ENCODE measurements at places on chromosomes 7 and 10. TPM values are rescaled to one million over a fixed set of nuclear protein-coding genes. Genes with fewer than 3 reads are reported as not detected.

DNA sequence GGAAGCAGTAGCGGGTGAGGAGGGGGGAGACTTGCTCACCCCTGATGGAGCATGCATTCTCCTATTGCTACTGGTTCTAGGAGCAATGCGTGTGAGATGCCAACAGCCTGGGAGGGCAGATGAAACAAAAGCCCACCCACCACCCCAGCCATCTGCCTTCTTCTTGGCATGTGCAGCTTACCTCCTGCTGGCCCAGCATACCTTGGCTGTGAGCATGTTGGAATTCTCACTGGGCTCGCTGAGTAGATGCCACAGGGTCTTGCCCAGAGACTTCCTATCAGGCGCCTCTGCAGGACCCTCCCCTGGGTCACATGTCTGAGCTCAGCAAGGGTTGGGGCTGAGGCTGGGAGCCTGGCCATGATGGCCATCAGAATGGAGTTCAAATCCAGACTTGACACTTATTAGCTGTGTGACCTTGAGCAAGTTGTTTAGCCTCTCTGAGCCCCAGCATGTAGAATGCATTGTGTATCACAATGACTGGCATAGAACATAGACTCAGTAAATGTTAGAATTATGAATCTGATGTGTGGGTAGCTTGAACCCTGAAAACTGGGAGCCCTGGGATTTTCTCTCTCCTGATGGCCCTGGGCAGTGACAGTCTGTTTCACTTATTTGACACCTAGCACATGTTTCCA lies 38.2 kb downstream of the CDH23 start:
- no peak for DNase-seq

DNA sequence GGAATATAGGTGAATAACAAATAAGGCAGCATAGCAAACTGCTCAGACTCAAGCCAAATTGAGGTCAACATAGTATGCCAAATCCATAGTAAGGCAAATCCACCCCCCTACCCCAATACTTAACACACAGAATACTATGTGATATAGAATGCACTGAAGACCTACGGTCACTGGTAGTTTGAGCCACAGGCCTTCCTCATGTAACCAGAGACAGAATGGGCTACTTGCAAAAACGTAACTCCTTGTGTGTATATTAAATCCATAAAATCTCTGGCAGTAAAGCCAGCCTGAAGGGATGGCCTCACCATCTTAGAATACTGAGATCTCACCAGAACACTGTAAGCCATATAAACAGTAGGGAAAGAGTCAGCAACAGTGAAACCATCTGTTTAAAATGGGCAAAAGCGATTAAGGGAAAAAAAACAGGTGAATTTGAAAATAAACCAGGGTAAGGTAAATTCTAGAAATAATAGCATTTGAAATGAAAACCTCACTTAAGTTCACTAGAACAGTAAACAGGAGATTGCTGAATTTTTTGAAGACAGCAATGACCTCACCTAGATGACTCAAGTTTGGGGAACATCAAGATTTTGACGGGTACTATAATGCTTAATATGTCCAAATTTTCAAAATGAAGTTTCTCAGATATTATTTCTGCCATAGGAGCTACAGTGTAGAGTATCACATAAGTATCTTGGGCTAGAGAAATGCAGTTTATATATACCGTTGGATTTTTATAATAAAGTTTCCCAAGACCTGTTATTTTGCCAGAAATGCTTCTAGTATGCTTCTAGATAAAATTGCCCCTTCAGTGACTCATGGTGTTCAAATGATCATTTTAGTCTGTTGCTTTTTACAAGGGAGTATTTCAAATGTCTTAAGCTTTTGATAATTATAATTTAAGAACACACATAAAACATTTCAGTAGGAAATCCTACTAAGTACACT lies 13.9 kb downstream of the HNRNPA2B1 start:
- no peak for DNase-seq

Gene LBX1
- not detected for total RNA-seq

DNA sequence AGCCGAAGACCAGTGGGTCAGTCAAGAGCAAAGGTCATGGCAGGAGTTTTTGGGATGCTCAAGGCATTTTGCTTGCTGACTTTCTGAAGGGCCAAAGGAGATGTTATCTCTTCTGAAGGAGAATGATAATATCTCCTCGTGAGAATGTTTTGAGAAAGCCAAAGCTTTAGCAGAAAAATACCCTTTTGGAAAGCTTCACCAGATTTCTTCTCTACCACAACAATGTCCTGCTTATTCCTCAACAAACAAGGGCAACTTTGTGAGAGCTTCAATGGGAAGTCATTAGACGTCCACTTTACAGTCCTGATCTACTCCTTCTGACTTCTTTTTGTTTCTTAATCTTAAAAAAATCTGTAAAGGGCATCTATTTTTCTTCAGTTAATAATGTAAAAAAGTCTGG lies 132.8 kb upstream of the DNAJB12 start:
- no peak for DNase-seq

GRCh38 chr10:123553810-123554430 lies 112.2 kb upstream of the GPR26 start:
- DNase-seq, result no peak

Gene ZNF467
- 5.2 TPM for total RNA-seq

DNA sequence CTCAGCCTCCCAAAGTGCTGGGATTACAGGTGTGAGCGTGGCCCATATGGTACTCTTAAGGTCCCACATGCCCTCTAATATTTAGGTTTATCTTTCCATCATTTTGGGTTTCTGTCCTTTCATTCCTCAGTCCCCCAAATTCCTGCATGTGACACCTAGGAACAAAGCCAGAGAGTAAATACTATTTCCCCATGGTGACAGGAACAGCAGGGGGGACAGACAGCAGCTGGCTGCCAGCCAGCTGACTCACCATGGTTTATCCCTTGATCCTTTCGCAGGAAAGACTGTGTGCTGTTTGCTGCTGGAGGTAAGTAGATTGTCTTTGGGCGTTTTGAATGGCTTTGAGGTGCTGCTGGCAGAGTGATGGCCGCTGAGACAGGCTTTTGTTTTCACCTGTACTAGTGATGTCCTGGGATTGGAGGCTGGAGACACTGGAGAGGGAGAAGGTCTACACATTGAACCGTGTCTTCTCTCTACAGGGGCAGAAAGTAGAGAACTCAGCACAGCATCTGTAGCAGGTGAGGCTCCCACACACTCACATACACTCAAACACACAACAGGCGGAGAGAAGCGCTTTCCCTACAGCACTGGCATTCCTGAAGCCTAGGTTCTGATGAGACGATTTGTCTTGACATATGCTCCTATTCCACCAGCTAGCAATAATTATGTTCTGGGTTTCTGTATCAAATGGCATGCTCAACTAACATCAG lies 83.7 kb upstream of the EFCAB10 start:
- no peak for DNase-seq

GRCh38 chr10:94198324-94198723 lies 164.4 kb downstream of the NOC3L start:
- no peak for DNase-seq

- peak; percentile 34 for DNase-seq
Measured at GRCh38 chr10:124091646-124092249, 1.6 kb downstream of the CHST15 start.

- DNase-seq, result no peak
Measured at GRCh38 chr10:101303087-101303703, 50.8 kb upstream of the BTRC start.

GRCh38 chr10:27537787-27538186 lies 33.7 kb downstream of the RAB18 start:
- DNase-seq, result no peak

- DNase-seq, result no peak
Measured at GRCh38 chr7:123995617-123996326, 37.1 kb downstream of the TMEM229A start.

- DNase-seq, result no peak
Measured at GRCh38 chr7:123789817-123790216, 41.0 kb upstream of the WASL start.

- DNase-seq, result no peak
Measured at GRCh38 chr7:140972876-140973829, 41.6 kb downstream of the MRPS33 start.

DNA sequence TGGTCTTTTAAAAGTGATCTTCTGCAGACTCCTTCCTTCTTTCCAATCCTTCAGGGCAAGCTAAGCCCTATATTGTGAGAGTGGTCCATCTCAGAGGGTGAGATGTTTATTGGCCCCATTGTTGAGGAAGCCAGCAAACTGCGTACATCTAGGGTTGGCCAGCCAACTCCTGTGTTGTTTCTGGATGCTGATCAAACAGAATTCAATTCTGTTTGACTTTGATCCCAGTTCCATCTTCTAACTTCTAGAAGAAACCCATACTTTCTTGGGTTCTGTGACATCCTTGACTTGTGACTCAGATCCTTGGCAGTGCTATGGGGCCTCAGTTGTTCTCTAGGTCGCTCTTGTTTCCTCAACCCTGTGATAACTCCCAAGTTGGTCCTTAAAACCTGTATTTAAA lies 116.2 kb downstream of the LSMEM1 start:
- no peak for DNase-seq

- no peak for DNase-seq
Measured at GRCh38 chr10:27568196-27569175, 64.4 kb downstream of the RAB18 start.

DNA sequence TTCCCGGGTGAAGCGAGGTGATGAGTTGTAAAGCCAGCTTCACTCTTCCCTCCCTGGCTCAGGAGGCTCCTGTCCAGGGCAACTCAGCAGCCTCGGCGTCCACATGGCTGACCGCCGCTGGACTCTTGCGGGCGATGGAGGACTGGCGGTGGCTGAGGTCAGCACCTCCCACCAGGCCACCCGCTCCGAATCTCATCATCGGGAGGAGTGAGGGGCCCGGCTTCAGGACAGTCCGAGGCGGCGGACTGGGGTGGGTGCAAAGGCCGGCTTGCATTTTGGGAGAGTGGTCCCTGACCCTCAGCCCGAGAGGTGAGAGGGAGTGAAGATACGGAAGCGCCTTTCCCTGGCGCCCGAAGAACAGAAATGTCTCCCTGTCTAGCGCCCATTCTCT lies 759 bp downstream of the DNAJB12 start:
- peak; percentile 38 for DNase-seq

DNA sequence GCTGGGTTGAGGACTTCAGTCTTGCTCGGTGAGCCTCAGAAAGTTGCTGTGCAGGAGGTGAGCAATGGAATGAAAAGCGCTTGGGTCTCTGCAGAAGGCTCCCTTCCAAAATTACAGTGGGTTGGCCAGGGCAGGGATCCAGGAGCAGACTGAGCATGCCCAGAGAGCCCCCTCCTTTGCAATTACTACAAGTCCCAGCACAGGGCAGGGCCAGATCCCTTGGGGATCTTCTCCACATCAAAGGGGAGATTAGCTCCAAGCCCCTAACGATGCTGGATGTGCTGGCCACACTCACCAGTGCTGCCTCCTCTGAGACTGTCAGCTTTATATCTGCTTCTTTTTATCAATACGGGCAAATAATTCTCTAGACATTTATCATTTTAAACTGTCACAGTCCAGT lies 337.5 kb downstream of the RPS24 start:
- DNase-seq, result no peak

Gene PKD2L1
- not detected for total RNA-seq

Gene UBTD1
- 17.1 TPM for total RNA-seq

Gene TRIM50
- total RNA-seq, result 0.33 TPM

Gene EBLN1
- not detected for total RNA-seq

Gene EIF5AL1
- total RNA-seq, result 0.05 TPM

GRCh38 chr7:22375359-22376048 lies 18.6 kb upstream of the RAPGEF5 start:
- no peak for DNase-seq

GRCh38 chr10:120667276-120667675 lies 183.9 kb upstream of the WDR11 start:
- no peak for DNase-seq

Gene PDE6C
- total RNA-seq, result not detected

- no peak for DNase-seq
Measured at GRCh38 chr7:44235582-44236332, 35.0 kb downstream of the YKT6 start.

Data from left ventricle myocardium inferior (tissue), 1 donor.